ENCODE measurements at places on chromosomes 5 and 9.

- DNase-seq = no peak
Measured at GRCh38 chr9:87405677-87406542, 91.8 kb upstream of the DAPK1 start.

DNA sequence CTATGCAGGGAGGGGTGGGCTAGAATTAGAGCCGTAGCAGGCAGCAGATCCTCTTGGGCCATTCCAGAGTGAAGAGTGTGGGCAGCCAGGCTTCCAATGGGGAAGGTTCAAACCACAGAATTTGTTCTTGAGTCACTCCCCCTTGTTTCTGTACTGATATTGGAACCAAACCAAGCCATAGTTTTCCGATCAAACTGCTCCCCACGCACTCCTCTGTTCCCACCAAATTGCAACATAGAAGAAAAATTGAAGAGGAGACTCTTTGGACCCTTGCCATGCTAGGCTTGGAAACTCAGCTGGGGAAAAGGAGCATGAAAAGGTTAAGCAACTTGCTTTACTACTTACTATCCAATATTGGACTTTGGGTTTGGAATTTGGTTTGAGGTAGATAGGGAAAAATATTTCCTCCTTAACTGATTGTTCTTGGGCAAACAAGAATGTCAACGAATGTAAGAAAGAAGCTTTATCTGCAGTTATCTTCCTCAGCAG lies 165.8 kb upstream of the NR3C1 start:
- DNase-seq = no peak

- no peak for DNase-seq
Measured at GRCh38 chr5:112367400-112367799, 51.7 kb downstream of the EPB41L4A start.

- DNase-seq = no peak
Measured at GRCh38 chr5:149007174-149007573, 55.7 kb downstream of the SH3TC2 start.

All from hematopoietic multipotent progenitor cell (in vitro differentiated cells).